Fibroblast of skin of left biceps (primary cell): ENCODE measurements at places on chromosomes 6 and 20.

DNA sequence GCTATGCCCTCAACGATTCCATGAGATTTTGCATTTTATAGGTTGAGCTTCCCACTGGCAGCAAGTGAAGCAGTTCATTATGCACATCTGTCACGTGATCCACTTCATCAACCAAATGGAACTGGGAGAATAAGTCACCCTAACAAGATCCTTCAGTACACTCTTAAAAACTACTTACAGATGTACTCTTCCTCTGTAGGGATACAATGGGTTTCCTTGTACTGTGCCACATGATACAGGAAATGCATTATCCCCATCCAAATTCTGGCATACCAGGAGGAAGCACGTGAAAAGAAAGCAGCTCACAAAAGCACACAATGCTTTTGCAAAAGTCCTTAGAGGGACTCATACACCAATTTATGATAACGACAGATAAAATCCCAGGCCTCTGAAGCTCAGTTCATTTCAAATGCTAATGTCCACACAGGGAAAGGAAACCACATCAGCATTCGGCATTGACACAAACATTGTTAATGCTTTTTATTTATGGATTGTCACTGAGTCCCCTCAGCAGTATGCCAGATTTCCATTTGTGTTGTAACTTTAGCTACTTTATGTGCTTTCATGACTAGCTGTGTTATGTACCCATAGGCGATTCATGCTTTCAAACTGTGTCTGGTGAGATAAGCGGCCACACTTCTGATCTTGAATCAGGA, 58.1 kb upstream of the REV3L start:
- DNase-seq: no peak

DNA sequence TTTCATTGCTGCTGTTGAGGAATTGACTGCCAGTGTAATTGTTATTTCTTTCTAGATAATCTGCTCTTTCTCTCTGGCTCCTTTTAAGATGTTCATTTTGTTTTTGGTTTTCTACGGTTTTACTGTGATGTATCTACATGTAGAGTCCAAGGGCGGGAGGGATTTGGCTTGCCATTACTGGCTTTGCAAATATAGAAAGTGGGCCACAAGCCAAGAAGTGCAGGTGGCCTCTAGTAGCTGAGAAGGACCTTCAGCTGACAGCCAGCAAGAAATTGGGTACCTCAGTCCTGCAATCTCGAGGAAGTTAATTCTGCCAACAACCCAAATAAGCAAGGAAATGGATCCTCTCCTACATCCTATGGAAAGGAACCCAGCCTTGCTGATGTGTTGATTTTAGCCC, 42.8 kb upstream of the GLP1R start:
- no peak for DNase-seq

DNA sequence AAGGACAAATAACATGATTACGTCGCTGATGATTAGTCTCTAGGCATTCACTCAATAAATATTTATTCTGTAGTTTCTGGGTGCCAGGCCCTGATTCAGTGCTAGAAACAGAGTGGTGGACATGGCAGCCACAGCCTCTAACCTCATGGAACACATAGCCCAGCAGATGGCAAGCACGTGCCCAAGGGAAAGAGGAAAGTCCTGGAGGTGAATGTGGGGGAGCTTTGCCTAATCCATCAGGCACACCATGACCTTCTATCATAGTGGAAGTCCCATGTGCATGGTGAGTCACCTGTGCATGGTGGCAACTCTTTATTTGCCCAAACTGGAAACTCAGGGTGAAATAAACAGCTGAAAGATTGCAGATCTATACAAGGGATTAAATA, 143.0 kb upstream of the TNFAIP3 start:
- no peak for DNase-seq

GRCh38 chr6:125868252-125868651, 77.5 kb downstream of the NCOA7 start:
- DNase-seq: no peak

GRCh38 chr20:50392138-50392866, 117.9 kb upstream of the PTPN1 start:
- DNase-seq: no peak
